ENCODE measurements at places on chromosomes 12 and 14. TPM values are rescaled to one million over a fixed set of nuclear protein-coding genes. Genes with fewer than 3 reads are reported as not detected.

GRCh38 chr14:99258876-99259726 is 12.9 kb downstream of the BCL11B start:
- no peak for DNase-seq

GRCh38 chr12:58513301-58513834 is 406.9 kb downstream of the LRIG3 start:
- no peak for DNase-seq

- no peak for DNase-seq
Observed at GRCh38 chr12:88418856-88419497, 161.3 kb downstream of the KITLG start.

- DNase-seq: no peak
Observed at GRCh38 chr12:83666690-83667089, 980.0 kb downstream of the TMTC2 start.

The NRIP2 gene
- total RNA-seq: 1.2 TPM

GRCh38 chr12:77559400-77560074 is 271.2 kb upstream of the NAV3 start:
- DNase-seq: no peak

GRCh38 chr14:73829526-73830431 is 21.9 kb upstream of the PTGR2 start:
- no peak for DNase-seq

- DNase-seq: no peak
Observed at GRCh38 chr12:26269562-26270284, 74.3 kb downstream of the SSPN start.

- no peak for DNase-seq
Observed at GRCh38 chr14:20470603-20470901, 1.3 kb downstream of the PNP start.

GRCh38 chr14:71361336-71361735 is 454.1 kb downstream of the PCNX1 start:
- DNase-seq: no peak

The ARMH4 gene
- 6.4 TPM for total RNA-seq

DNA sequence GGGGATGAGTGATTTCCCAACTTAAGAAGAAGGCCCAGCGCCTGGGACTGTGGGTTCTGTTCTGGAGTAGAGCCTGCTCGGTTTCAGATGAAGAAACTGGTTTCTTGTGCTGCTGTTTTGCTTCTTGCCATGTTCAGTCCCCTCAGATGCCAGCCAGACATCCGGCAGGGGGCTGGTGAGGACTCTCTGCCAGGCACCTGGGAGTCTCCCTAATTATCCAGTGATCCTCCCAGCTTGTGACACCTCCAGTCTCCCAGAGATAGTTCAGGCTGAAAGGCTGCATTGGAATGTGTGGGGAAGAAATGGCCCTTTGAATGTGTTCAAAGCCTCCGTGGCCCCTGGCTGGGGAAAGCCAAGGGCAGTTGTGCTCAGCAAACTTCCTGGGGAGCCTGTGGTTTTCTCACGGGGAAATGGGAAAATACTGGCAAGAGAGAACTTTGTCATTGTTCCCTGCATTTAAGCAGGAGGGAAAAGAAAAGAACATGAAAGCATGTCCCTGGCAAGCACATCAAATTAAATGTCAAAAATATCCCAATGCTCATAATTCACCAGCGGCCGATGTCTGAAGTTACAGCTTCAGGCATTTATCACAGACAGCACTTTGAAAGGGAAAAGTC is 8.5 kb upstream of the SERPINA12 start:
- DNase-seq: peak; percentile 74

The DIO3 gene
- total RNA-seq: 1.6 TPM

The CLEC4D gene
- 0.48 TPM for total RNA-seq

DNA sequence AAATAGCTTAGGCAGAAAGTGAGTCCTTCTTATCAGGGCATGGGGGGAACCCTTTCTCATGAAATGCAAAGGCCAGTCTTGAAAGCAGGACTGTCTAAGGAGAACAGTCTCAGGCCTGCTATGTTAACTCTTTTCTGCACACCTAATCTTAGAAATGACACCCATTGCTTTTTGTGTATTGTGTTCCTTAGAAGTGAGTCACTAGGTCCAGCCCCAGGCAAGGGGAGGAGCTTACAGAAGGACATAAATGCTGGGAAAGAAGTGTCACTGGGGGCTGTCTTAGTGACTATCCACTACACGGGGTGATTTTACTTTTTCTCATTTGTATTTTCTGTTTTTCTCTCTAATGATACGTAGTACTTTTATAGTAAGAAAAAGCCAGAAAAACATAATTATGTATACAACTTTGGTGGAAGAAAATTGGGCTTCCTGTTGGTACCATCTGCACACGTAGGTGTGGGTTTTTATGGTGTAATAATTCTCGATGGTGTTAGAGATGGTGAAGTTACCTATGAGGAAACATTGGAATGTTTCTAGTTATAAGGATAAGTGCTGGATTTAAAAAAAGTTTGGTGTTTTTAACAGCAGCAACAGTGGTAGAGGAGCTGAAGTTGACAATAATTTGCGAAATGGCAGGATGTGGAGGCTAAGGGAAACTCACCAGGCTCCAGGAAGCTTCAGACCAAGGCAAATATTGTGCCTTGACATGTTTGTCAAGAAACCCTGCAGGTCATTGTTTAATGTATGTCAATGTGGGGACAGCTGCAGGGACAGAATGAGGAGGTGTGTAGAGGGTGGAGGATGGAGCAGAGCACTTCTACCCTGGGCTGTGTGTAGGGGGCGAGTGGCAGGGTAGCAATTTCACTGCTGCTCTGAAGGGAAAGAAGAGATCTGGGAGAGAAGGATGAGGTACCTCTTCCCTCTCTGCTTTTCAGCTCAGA is 214.9 kb downstream of the KTN1 start:
- no peak for DNase-seq

GRCh38 chr14:76181546-76181945 is 29.8 kb downstream of the GPATCH2L start:
- DNase-seq: no peak

DNA sequence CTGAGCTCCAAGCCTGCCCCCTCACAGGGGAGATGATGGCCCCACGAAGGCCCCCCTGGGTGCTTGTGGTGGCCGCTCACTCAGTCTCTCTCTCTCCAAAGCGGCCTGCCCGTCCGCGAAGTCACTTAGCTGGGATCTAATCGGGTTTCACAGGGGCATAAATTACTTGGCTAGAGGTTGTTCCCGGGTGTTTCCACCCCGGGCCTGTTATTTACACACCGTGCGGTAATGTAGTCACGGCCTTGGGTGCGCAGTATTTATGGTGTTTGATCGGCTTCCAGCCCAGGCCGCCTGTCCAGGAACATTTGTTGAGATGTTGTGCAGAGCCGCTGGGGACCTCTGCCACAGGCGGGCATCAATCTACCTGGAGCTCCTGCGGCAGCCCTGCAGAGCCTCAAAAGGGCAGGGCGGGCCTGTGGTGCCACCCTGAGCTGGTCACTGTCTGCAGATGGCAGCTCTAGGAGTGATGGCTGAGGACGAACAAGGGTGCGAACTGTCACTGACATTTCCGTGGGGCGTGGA is 91.2 kb downstream of the KIF26A start:
- no peak for DNase-seq

The C12orf50 gene
- total RNA-seq: not detected

The C1QL4 gene
- not detected for total RNA-seq

- no peak for DNase-seq
Observed at GRCh38 chr12:62537551-62537950, 70.9 kb downstream of the MON2 start.

GRCh38 chr14:90274019-90274418 is 17.7 kb downstream of the PSMC1 start:
- no peak for DNase-seq

DNA sequence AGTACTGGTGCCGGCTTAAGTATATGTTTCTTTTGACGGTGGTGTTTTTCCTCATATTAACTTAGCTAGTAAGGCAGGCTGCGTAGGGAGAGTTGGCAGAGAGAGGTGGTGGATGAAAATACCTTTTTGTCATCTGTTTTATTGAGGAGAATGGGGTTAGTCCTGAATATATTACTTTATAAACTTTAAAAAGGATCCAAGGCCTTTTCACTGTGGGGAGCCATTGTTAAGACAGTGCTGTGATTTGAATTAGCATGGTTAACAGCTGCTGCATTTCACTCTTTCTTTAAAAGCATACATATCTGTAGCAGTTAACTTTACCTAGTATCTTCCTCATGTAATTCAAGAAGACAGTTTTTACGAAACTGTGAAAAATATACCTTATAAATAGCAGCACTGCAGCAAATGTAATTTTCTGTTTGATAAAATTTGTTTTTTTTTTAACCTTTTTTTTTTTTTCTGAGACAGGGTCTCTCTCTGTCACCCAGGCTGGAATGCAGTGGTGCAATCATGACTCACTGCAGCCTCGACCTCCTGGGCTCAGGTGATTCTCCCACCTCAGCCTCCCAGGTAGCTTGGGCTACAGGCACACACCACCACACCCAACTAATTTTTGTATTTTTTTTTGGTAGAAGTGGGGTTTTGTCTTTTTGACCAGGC is 57.1 kb downstream of the AEBP2 start:
- no peak for DNase-seq

DNA sequence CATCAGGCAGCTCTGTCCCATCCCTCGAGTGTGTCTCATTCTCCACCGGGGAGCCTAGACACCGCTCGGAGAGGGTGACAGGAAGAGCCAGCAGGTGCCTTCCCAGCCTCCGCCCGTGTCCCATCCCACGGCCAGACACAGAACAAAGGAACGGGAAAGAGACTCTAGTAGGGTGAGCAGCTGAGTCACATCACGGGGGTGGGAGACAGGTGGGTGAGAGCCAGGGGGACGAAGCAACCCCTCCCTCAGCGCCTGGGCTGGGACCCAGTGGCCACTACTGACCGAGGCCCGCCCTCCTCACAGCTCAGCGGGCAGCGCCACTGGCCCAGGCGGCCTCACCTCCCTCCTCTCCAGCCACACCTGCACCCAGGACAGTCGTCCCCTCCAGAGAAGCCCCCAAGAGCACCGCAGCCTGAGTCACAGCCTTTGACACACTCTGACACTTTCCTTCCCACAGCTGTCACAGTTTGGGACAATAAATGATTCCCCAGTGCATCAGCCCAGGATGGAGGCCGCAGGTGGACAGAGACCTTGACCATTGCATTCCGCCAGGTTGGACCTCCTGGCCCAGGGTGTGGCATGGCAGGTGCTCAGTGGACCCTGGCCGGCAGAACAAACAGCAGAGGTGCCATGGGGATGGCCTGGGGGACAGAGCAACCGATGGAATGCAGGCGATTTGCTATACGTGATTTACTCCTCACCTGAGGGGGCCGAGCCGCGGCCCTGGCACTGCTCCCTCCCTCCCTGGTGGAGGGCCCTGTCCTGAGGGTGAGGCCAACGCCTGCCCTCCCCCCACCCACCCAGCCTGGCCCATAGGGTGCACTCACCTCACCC is 45.4 kb upstream of the GALNT9 start:
- no peak for DNase-seq

GRCh38 chr14:34113005-34113511 is 162.2 kb upstream of the EGLN3 start:
- no peak for DNase-seq

All from breast epithelium (tissue), 4 donors.